ENCODE measurements at places on chromosomes 3 and 15.

- DNase-seq: peak; percentile 63
These were observed 30.3 kb downstream of the CDC25A start for GRCh38 chr3:48157950-48158376.

GRCh38 chr3:47430606-47431005 lies 45.1 kb downstream of the SCAP start:
- DNase-seq: no peak

GRCh38 chr3:52534281-52535183 lies 875 bp upstream of the NT5DC2 start:
- no peak for DNase-seq

DNA sequence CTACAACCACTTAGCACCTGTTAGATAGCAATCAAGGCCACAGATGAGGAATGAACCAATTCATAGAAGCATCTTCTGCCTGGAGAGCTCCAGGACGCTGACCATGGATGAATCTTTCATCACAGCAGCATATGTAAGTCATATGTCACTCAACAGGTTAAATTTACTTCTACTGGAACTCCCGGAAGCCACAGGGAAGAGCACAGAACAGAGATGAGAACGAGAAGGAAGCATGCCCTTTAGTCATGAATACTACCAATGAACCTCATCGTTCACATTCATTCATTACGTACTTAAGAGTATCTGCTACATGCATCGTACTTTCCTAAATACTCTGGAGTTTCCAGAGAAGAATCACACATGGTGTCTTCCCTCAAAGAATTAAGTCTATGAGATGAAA lies 192.8 kb downstream of the STT3B start:
- no peak for DNase-seq

GRCh38 chr3:85271911-85272310 lies 313.1 kb downstream of the CADM2 start:
- DNase-seq: no peak

- no peak for DNase-seq
These were observed 396.6 kb downstream of the GABRB3 start for GRCh38 chr15:26376243-26376642.

- peak; percentile 29 for DNase-seq
These were observed 65.1 kb upstream of the TBL1XR1 start for GRCh38 chr3:177262396-177262795.

DNA sequence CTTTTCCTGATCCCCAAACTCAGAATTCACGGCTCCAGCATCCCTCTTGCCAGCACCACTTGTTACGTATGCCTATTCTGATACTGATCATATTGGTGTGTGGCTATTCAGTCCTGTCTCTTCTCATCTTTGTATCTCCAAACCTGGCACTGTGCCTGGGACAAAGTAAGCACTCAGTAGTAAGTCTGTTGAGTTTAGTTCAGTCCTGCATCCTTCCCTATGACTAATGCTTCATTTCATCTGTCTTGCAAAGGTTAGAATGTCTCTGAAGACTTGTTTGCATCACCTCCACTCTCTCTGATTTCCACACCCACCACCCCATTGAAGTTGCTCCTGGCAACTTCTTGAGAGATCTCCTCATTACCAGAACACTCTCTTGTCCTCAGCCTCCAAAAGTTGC lies 80.3 kb downstream of the HMG20A start:
- DNase-seq: no peak

DNA sequence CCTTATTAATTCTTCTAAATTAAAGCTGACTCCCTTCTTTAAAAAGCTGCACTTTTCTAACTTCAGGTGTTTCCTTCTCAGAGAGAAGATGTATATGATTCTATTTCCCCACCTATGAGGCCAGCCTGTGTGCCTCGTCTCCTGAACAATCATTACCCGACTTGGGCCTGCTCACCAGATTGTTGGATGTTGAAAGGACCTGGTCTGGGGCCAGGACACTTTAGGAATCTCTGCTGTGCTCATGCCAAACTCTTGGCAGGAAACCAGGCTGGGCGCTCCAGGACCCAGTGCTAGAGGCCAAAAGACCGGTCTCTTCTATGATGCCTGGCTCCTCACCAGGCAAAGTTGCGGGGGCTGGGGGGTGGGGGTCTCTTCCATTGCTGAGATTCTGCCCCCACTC lies 16.9 kb upstream of the LRRC31 start:
- no peak for DNase-seq

GRCh38 chr15:95346721-95347475 lies 983.6 kb upstream of the NR2F2 start:
- DNase-seq: peak; percentile 33
